ENCODE measurements at places on chromosomes 5 and 9. TPM values are rescaled to one million over a fixed set of nuclear protein-coding genes. Genes with fewer than 3 reads are reported as not detected.

DNA sequence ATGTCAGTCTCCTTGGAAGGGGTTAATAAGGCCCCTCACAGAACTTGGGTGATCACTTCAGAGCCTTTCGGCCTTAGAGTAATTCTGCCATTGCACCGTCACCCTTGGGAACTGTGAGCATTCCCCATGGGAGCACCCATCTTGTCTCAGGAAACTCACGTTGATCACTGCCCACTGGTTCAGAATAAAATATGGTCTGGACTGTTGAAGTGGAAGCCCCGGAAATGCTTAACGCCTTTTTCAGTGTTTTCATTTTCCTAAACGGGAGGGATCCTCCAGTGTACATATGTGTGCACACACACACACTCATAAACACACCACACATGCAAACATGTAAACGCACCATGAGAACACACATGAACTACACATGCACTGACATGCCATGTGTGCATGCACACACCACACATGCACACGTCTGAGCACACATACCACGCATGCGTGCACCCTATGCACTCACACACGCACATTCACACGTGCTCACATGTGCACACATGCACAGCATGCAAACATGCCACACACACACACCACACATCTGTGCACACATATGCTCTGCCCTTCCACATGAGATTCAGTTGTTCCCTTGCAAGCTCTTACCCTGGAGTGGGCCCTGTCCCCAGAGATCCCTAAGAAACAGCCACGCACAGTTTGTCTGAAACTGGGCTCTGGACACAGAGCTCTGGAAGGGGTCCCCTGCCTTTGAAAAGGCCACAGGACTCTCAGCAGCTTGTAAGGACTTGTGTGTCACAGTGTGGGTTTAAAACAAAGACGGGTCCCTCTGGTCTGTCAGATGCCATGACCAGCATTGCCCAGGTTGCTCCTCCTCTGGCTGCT, 17.0 kb downstream of the MRPL36 start:
- no peak overlapping the region for H3K4me3 ChIP-seq
- no peak for DNase-seq
- H3K4me1 ChIP-seq = no peaks in the 10 kb centered on the region
- H3K27me3 ChIP-seq = peaks cover 5% of the 10 kb centered on the region
- no peak overlapping the region for H3K27ac ChIP-seq
- no peaks in the 10 kb centered on the region for H3K36me3 ChIP-seq

DNA sequence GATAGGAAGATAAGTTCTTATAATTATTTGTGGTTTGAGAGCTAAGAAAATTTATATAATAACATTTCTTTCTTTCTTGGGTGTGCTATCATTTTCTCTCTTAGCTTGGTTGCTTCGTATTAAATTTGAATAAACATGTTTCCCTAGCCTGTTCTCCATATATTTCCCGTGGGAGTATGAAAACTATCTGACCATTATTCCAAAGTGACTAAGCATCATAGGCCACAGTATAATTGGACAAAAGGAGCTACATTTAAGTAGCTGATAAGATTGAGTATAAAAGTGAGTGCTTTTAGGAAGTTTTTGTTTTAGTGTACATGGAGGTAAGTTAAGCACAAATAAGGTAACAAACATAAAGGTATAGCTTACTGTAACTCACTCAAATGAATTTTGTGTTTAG, 8.4 kb upstream of the OSMR start:
- H3K27ac ChIP-seq = no peak overlapping the region
- no peaks in the 10 kb centered on the region for H3K27me3 ChIP-seq
- no peaks in the 10 kb centered on the region for H3K36me3 ChIP-seq
- no peaks in the 10 kb centered on the region for H3K4me1 ChIP-seq

The ZFP37 gene
- total RNA-seq = not detected

The THG1L gene
- 11.5 TPM for total RNA-seq

DNA sequence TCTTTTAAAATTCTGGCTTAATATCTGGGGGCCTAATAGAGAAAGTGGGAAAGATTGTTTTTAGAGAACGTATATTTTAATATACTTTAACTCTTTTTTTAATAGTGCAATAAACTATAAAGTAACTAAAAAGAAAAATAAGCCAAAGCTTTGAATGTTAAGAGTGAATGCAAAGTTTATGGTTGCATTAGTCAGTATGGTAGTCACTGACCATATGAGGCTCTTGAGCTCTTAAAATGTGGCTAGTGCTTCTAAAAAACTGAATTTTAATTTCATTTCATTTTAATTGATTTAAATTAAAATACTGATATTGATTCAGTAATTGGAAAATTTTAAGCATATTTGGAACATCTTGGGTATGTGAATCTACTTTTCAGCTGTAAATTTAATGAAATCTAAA, 310.7 kb downstream of the PJA2 start:
- H3K27me3 ChIP-seq = no peaks in the 10 kb centered on the region
- no peaks in the 10 kb centered on the region for H3K4me1 ChIP-seq
- no peak for DNase-seq
- no peak overlapping the region for H3K4me3 ChIP-seq

- H3K27ac ChIP-seq = no peak overlapping the region
- H3K4me1 ChIP-seq = no peaks in the 10 kb centered on the region
- DNase-seq = no peak
- no peak overlapping the region for H3K4me3 ChIP-seq
- no peaks in the 10 kb centered on the region for H3K27me3 ChIP-seq
- no peaks in the 10 kb centered on the region for H3K36me3 ChIP-seq
These were observed 16.5 kb upstream of the ROR2 start for GRCh38 chr9:91966503-91966902.

GRCh38 chr5:91145333-91145620, 237.8 kb downstream of the ARRDC3 start:
- H3K4me1 ChIP-seq = no peaks in the 10 kb centered on the region
- DNase-seq = no peak
- H3K27ac ChIP-seq = peak overlapping the region; percentile 55
- H3K27me3 ChIP-seq = no peaks in the 10 kb centered on the region
- no peak overlapping the region for H3K4me3 ChIP-seq

DNA sequence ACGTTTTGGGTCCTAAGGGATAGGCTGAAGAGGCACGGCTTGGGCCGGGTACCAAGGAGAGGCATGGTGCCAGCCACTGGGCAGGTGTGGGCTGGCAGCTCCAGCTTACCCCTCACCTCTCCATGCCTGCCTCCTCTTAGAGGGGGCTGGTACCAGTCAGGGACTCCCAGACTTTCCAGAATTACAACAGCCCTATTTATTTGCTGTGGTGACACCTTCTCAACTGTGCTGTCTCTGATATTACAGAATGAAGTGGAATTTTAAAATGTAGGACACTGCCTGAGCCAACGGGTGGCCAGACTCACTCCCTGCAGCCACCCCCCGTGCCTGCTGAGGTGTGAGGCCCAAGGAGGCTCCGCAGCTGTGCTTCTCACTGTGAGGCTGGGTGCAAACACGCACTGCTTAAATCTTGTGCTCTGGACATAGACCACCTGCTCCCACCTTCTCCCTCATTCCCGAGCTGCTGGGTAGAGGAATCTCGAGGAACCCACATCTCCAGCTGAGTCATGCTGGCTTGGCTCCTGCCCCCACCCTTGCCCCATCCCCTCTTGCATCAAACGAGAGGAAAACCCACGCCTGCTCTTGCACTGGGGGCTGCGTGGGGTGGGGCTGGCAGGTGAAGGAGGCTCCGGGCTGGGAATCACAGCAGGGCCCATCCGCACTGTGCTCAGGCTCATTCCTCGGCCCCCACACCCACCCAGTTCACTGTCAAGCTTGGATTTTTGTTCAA, 47.9 kb downstream of the PRRT1B start:
- DNase-seq = no peak
- no peaks in the 10 kb centered on the region for H3K27me3 ChIP-seq
- peaks cover 19% of the 10 kb centered on the region for H3K36me3 ChIP-seq

The CDH6 gene
- total RNA-seq = 1.1 TPM

GRCh38 chr9:133514460-133515239, 10.1 kb downstream of the MYMK start:
- H3K27ac ChIP-seq = no peak overlapping the region
- H3K36me3 ChIP-seq = no peaks in the 10 kb centered on the region
- DNase-seq = no peak
- no peak overlapping the region for H3K4me3 ChIP-seq

DNA sequence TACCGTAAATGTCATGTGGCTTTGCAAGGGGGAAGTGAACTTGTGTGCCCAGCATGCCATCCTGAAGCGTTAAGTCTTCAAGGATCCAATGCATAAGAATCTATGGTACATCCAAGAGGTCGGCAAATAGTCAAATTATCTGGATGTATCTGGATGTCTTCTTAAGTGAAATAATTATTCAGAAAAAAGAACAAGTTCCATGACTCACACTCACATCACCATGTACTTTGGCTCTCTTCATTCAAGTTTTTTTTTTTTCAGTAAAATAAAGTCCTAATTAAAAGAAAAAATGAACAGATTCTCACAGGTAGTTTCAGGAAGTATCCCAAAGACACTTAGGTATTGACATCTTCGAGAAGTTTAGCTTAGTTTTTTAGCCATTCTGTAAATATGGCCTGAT, 62.7 kb upstream of the MEGF10 start:
- DNase-seq = no peak
- H3K36me3 ChIP-seq = no peaks in the 10 kb centered on the region
- H3K4me1 ChIP-seq = no peaks in the 10 kb centered on the region
- no peak overlapping the region for H3K27ac ChIP-seq

- no peaks in the 10 kb centered on the region for H3K36me3 ChIP-seq
- no peak for DNase-seq
- H3K4me1 ChIP-seq = no peaks in the 10 kb centered on the region
These were observed 45.3 kb downstream of the INSYN2B start for GRCh38 chr5:169934990-169935389.

GRCh38 chr5:131386779-131387178, 122.9 kb downstream of the CDC42SE2 start:
- no peak overlapping the region for H3K27ac ChIP-seq
- H3K27me3 ChIP-seq = no peaks in the 10 kb centered on the region
- H3K4me1 ChIP-seq = peaks cover 13% of the 10 kb centered on the region
- H3K4me3 ChIP-seq = no peak overlapping the region

DNA sequence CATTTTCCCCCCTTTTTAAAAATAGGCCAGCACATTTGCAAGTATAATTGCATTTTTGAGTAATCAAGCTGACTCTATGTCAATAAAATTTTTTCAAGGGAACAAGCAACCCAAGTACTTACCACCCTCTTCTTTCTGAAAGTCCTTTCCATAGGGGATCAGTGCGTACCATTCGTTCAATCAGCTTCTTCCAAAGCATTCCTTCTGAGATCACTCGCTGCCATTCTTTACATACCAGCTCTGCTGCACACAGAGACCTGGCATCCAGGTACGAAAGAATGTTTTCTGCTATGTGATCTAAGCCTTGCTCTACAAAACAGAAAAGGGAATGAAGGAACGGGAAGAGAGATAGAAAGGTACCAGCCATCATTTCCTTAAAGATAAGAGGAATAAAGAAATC, 106.6 kb downstream of the FBXW11 start:
- no peak overlapping the region for H3K27ac ChIP-seq
- no peaks in the 10 kb centered on the region for H3K27me3 ChIP-seq
- H3K4me1 ChIP-seq = no peaks in the 10 kb centered on the region
- H3K4me3 ChIP-seq = no peak overlapping the region
- no peak for DNase-seq
- no peaks in the 10 kb centered on the region for H3K36me3 ChIP-seq

GRCh38 chr5:10964806-10965205, 203.8 kb upstream of the DAP start:
- H3K27ac ChIP-seq = no peak overlapping the region
- H3K27me3 ChIP-seq = no peaks in the 10 kb centered on the region
- no peak for DNase-seq

DNA sequence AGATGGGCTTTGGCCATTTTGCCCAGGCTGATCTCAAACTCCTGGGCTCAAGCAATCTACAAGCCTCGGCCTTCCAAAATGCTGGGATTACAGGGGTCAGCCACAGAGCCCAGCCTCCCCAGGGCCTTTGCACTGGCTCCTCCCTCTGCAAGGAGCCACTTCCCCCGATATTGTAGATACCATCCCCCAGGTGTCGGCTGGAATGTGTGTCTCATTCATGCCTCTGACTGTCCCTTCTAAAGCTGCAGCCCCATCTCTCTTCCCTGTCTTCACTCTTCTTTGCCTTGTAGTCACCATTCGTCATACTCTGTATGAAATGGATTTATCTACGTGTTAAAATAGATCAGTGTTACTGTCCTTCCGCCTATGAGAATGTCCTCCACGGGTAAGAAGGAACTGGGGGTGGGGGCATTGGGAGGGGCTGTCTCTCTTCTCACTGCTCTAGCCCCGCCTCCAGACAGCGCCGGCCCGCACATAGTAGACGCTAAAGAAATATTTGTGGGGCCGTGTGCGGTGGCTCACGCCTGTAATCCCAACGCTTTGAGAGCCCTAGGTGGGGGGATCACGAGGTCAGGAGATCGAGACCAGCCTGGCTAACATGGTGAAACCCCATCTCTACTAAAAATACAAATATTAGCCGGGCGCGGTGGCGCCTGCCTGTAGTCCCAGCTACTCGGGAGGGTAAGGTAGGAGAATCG, 68.5 kb downstream of the LMX1B start:
- H3K27ac ChIP-seq = no peak overlapping the region
- DNase-seq = no peak
- no peaks in the 10 kb centered on the region for H3K36me3 ChIP-seq
- H3K27me3 ChIP-seq = peaks cover 96% of the 10 kb centered on the region

DNA sequence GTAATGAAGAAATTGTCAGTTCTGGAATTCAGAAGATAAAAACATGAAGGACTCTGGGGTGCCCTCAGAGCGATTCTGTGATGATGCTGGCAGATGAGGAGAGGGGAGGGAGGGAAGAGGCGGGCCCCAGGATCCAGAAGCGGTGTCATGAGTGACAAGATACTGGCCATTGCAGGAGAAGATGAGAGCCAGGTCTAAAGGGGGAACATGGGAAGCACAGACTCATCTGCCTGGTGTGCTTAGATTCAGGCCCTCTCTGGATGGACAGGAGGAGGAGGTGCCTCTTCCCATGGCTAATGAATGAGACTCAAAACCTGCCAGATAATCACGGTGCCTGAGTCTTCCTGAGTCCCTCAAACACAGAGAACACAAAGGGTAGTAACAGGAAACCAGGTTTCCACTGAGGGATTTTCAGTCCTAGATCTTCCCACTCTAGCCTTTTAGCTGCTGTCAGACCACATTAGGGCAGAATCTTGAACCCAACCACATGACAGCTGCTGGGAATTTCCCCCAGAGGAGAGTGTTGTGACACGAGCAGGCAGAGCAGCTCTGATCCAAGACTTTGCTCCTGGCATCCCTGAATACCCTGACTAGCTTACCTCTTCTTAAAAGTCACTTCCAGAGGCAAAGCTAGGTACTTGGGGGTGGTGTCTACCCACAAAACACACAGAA, 28.2 kb upstream of the HSPA9 start:
- no peak for DNase-seq
- H3K4me1 ChIP-seq = no peaks in the 10 kb centered on the region
- no peaks in the 10 kb centered on the region for H3K27me3 ChIP-seq
- H3K4me3 ChIP-seq = no peak overlapping the region
- no peak overlapping the region for H3K27ac ChIP-seq
- no peaks in the 10 kb centered on the region for H3K36me3 ChIP-seq

All from transverse colon (tissue), 4 donors.